ENCODE measurements at places on chromosomes 11 and 22.

DNA sequence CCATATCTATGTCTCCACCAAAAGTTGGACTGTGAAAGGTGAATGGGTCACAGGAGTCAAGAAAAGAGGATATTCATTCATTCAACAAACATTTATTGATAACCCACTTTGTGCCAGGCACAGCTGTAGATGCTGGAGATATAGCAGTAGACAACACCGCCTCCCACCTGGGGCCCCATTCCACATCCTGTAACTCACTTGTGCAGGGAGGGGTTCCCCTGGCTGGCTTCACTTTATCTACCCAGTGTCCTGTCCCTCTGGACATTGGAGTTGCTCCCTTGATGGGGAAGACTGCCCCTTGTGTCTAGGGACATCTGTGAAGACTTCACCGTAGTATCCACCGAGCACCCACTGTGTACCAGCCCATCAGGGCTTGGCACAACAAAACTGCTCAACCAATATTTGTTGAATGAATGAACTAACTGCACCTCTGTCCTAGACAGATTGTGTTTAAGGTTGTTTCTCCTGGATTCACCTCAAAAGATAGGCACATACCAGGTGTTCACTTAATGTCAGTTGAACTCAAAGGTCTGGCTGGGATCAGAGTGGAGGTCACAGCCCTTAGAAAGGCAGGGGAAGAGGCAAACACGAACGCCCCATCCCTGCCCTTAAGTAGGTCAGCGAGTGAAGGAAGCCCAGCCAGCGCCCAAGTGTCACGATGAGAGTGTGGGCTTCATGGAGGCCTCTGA lies 1.4 kb upstream of the OVOL1 start:
- no peak for DNase-seq

- DNase-seq: no peak
Measured at GRCh38 chr11:72224564-72225410, at the start of gene INPPL1. Gene INPPL1, plus strand, starts transcription at chr11:72224767. Its CDS starts 218 bp downstream, at chr11:72224985.

- no peak for DNase-seq
Measured at GRCh38 chr11:12019866-12020416, 11.5 kb upstream of the DKK3 start.

- peak; percentile 95 for DNase-seq
Measured at GRCh38 chr22:41951898-41952474, at the start of gene SMIM45. Gene SMIM45, plus strand, starts transcription at chr22:41952150.
